ENCODE measurements at places on chromosomes 1 and 21.

DNA sequence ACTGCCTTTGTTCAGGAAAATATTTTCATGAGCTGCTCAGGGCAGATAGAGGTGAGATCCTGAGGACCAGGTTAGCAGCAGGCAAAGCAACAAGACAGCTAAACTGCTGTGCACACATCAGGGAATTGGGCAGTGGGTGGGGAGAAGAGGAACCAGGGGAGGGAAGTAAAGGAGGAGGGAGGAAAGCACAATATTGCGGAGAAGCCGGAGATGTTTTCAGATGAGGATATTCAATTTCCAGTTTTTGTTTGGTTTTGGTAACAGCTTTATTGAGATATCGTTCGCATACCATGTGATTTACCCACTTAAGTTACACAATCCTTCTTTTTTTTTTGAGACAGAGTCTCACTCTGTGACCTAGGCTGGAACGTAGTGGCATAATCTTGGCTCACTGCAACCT is 34.5 kb downstream of the EPHA10 start:
- no peak for DNase-seq

DNA sequence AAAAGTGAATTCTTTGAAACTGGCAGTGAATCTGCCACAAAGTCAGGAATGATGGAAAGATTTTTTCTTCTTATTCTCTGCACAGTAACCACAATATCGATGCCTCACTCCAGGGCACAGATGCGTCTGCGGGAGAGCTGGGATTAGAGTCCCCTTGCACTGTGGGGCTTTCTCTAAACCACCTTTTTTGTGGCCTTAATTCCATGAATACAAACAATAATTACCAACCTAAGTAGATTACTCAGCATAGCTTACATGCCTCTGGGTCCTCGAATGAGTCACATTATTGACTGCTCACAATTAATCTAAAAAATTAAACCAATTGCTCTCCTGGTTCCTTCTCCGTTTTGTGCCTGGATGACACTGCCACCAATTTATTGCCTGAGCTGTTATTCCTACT is 125.8 kb downstream of the KAZN start:
- DNase-seq, result no peak

- no peak for DNase-seq
These were observed 41.2 kb downstream of the UBE2G2 start for GRCh38 chr21:44760376-44760775.

DNA sequence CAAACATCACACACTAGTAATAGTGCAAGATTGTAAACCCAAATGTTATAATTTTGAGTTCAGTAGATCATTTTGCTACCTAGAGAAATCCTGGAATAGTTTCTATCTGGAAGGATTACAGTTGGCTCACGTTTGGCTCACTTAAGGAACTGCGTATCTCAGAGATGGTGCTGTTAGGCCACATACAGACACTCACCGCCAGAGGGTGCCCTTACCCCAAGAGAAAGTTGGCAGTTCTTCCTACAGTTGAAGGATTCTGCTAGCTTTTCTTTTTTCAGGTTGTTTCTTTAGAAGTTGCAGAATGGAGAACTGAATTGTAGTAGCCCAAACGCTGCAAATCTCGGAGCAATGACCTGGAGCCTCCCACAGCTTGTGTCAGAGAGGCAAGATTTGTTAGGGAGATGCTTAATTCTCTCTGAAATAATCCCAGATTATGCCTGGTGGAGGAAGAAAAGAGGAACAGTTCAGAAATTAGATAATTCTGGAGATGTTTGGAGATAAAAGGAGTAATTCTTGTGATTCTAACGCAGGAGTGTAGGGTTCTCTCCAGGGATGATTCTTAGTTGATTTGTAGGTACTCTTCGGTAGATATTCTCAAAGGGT is 87.9 kb upstream of the PAPPA2 start:
- DNase-seq, result peak; percentile 19

DNA sequence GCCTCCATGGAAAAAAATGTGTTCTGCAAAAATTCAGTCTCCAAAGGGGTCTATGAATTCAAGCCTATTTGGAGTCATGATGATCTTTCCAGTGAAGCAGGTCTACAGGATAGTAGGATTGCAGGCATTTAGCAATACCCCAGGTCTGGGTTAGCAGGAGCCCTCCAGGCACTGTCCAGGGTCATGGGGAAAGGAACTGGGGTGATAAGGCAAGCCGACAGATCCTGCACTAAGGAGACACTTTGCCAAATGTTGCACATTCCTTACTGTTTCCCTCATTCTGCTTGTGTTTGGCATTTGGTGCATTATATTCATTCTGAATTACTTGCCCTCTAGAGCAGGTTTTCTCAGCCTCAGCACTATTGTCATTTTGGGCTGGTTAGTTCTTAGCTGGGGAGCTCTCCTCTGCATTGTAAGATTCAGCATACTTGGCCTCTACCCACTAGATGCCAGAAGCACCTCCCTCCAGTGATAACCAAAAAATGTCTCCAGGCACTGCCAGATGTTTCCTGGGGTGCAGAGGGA is 333.3 kb upstream of the PLXNA2 start:
- DNase-seq, result no peak

DNA sequence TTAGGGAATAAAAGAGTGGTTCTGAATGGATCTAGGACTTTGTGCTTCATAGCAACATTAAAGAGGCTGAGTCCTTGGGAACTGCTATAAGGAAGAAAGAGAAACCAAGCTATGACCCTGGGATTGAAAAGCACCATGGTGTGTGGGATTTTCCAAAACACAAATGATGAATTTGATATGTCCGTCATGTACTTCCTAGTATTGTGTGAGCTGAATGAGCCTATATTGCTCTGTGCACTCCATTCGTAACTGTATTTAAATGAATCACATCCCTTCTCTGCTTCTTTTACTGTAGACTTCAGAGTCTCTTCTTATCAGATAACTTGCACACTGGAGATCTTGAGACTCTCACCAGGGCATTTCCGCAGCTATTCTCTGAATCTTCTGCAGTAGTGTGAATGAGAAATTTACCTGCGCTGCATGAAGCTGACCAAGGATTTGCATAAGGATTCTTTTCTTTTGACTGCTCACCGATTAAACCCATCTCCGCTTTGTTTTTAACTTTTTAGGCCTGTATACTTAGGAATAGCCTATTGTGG is 23.1 kb upstream of the OR10J4 start:
- DNase-seq, result no peak

- no peak for DNase-seq
These were observed 309 bp downstream of the NSL1 start for GRCh38 chr1:212791261-212791675.

GRCh38 chr1:227893300-227893948 is 54.3 kb downstream of the WNT9A start:
- no peak for DNase-seq

DNA sequence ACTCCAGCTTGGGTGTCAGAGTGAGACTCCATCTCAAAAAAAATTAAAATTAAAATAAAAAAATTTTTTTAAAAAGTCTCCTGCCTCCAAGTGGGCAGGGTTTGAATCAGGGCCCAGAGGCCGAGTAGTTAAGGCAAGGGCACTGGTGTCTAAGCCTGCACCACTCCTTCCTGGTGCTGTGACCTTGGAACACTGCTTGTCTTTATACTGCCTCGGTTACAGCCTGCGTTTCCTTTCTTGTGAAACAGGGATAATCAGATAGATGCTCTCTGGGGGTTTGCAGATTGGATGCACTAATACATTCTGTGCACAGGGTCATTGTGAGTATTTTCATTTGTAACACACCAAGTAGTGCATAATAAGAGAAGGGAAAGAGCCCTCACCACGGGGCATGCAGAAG is 58.4 kb upstream of the EFHD2 start:
- no peak for DNase-seq

Measured in GM06990 (cell line).